ENCODE measurements at places on chromosomes 12 and 14.

DNA sequence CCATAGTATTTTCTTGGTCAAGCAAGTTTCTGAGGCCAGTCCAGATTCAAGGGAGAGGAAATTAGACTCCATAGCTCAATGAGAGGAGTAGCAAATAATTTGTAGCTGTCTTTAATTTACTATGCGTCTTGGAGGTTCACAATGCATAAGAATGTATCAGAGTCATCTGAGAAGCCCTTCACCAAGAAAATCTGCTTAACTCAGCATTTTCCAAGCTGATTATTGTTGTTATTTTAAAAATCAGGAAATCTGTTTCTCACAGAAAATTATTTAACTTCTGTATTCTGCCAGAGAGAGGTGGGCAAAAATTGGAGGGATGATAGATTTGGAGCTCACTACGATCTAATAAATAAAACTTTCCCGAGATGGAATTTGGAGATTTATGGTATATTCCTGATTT lies 72.0 kb downstream of the SMOC1 start:
- DNase-seq = no peak

DNA sequence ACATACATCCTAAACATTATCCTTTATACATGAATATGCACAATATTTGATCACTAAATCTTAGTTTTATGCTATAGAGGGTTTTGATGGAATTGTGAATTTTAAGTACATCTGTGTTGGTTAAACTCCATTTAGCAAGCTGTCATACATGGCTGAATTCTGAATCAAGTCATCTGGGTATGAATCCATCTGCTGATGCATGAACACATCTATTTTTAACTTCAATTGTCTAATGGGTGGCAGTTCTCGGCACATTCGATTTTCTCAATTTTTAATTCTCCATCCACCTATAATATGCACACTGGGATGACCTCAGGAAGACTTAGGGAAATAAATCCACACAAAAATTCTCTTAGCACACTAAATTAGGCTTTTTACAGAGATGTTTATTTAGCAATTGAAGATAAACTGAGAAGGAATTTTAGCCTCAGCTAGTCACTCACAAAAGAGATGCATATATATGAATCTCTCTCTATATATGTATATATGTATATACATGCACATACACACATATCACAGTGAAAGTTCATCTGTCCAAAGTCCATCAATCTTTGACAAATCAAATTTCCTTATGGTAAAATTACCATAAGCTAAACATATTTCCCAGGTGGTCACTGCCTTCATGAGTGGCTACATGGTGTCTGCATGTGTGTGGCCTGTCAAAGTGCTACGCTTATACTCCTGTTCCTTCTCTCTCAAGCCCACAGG lies 44.5 kb upstream of the VPS33A start:
- DNase-seq = no peak

DNA sequence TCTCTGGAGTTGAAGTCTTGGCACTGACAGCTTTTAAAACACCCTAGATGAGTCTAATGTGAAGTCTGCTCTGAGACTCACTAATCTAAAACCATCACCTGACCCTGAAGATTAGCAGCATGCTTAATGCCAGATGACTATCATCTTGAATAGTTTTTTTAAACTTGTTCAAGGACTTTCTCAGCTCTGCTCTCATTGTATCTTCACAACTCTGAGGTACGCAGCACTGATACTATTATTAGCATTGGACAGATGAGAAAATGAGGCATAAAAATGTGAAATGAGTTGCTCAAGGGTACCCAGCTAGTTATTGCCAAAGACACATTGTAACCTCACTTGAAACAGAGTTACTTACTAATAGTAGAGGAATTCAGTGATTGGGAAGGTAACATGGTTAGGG lies 4.8 kb downstream of the SLC38A1 start:
- no peak for DNase-seq

DNA sequence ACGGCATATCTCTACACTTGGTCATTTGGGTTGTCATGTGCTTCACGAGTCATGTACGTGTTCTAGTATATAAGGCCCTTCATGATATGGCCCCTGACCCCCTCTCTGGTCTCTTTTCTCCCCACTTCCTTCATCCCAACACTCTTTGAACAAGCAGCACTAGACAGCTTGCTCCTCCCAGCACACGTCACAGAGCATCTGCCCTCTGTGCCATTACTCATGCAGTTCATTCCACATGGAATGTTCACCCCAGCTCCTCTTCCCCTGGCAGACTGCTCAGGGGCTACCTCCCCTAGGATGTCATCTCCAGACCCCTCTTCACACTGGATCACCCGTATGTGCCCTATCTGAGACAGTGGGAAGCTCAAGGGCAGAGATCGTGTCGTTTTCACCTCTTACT lies 14.1 kb upstream of the LRP1-AS start:
- no peak for DNase-seq

- no peak for DNase-seq
These were observed 89.6 kb downstream of the DAAM1 start for GRCh38 chr14:59278111-59278510.

GRCh38 chr14:62347562-62348011 lies 585.4 kb downstream of the SNAPC1 start:
- no peak for DNase-seq

GRCh38 chr12:52052468-52053186 lies 1.4 kb downstream of the NR4A1 start:
- peak; percentile 31 for DNase-seq

DNA sequence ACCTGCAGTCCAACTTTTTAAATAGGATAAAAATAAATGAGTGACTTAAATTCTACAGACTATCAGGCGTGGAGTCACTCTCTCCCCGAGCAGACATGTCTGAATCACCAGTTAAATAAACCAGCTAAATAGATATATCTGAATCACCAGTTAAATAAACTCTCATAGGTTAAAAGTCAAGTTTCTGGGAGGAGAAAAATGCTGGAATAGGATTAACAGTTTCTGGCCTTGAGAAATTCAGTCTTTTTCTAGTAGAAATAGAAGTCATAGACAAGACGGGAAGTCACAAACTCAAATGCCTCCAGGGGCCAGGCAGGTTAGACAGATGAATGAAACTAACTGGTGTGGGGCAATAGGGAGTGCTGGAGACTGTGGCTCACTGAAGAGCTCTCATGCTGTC lies 258.6 kb upstream of the TMEM132C start:
- DNase-seq = no peak

DNA sequence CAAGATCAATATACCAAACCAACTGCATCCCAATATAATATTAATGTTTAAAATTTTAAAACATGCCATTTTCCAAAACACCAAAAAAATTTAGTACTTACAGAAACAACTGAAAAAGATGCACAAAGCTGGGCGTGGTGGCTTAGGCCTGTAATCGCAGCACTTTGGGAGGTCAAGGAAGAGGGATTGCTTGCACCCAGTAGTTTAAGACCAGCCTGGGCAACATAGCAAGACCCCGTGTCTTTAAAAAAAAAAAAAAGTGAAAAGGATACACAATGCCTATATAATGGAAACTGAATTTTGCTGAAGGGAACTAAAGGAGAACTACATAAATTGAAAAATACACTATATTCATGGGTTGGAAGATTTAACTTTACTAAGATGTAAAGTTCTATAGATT lies 149.5 kb downstream of the RMST start:
- DNase-seq = no peak

GRCh38 chr14:99586054-99586760 lies 17.8 kb downstream of the CCDC85C start:
- no peak for DNase-seq

DNA sequence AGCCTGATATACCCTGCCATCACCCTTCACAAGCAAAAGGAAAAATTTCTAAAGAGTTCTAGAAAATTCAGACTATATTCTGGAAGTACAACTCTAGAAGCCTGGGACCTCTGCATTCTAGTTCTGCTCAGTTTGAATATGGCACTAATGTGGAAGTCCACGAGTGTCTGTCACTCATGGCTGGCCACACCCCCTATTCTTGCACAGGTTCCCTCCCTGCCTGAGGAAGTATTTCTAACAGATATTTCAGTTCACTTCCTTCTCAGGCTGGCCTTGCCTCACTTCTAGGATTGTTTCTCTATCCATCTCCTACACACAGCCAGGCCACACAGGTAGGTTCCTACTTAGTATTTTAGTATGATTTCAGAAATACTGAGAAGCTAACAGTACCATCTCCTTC lies 67.4 kb downstream of the PHLDA1 start:
- DNase-seq = no peak

DNA sequence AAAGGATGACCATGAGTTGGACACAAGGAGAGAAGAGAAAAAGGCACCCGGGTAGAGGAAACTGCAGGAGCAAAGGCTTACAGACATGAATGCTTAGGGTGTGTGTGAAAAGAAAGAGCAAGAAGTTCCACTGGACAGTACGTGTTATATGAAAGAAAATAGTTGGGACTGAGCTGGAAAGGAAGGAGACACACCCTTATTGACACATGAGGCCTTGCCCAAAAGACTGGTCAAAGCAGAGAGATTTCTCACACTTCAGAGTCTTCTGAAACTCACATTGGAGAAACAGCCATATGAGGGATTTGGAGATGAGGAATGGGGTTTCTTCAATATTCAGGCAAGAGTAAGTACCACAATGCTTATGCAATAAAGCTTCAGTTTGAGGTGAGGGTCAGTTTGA lies 56.0 kb downstream of the TTC9 start:
- DNase-seq = no peak

GRCh38 chr14:34833549-34834523 lies 41.3 kb downstream of the BAZ1A start:
- DNase-seq = no peak

GRCh38 chr12:16692099-16692498 lies 86.1 kb upstream of the LMO3 start:
- DNase-seq = no peak

GRCh38 chr14:84750284-84750683 lies 779.7 kb upstream of the FLRT2 start:
- DNase-seq = no peak

DNA sequence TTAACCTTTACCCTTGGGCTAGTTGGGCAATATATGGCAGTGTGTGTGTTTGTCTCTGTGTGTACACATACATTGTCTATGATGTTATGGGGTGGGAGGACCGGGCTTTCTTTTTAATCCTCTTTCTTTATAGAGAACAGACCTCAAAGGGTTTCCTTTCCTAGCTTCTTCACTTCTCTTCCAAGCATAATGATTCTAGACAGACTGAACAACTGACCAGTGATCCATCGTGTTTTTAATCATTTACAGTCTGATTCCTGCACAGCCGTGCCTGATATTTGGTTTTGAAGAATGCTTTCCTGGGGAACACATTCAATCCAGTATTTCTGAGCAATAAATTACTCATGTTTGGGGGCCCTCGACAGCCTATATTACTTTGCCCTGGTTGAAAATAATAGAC lies 481.1 kb upstream of the DCN start:
- no peak for DNase-seq

- DNase-seq = no peak
These were observed 7.9 kb downstream of the MAPK1IP1L start for GRCh38 chr14:55059333-55059732.

DNA sequence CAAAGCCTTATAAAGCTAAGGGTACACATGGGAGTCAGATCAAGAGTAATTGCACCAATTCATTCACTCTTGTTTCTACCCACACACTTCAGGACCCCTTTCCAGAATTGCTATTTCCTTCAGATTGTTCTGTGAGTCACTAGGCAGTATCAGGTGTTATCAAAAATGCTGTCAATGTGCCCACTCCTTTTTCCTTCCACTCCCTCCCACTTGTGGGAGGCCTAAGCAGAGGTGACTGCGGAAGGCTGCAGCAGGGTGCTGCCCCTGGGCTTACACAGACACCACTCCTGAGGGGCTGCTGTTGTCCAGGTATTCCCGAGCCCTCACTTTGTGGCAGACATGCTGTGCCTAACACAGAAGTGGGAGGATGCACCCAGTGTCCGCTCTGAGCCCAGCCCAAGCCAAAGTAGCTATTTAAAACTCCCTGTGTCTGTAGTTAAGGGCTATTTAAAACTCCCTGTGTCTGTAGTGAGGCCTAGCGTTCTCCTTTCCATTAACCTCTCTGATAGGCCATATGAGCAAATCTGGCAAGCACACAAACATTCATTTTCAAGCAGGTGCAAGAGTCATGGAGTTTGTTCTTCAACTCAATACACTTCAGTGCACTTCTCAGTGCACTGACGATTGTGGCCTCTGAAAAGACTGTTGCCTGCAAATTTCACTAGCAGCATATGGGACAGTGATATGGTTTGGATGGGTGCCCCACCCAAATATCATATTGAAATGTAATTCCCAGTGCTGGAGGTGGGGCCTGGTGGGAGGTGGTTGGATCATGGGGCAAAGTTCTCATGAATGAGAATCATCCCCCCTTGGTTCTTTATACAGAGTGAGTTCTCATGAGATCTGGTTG lies 117.8 kb downstream of the PHLDA1 start:
- DNase-seq = no peak

- no peak for DNase-seq
These were observed 16.7 kb downstream of the SLC7A7 start for GRCh38 chr14:22798528-22798927.

DNA sequence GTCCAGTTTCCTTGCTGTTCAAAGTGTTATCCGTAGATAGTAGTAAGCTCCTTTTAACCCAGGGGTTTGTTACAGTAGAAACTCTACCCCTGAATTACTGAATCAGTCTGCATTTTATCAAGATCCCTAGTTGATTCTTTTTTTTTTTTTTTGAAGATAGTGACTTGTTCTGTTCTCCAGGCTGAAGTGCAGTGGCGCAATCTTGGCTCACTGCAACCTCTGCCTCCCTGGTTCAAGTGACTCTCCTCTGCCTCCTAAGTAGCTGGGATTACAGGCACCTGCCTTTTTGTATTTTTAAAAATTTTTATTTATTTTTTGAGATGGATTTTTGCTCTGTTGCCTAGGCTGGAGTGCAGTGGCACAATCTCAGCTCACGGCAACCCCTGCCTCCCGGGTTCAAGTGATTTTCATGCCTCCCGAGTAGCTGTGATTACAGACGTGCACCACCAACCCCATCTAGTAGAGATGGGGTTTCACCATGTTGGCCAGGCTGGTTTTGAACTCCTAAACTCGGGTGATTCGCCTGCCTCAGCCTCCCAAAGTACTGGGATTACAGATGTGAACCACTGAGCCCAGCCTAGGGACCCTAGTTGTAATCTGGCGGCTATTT lies 10.5 kb downstream of the LARP4 start:
- DNase-seq = no peak

GRCh38 chr12:66003951-66004350 lies 126.6 kb downstream of the LLPH start:
- DNase-seq = no peak

DNA sequence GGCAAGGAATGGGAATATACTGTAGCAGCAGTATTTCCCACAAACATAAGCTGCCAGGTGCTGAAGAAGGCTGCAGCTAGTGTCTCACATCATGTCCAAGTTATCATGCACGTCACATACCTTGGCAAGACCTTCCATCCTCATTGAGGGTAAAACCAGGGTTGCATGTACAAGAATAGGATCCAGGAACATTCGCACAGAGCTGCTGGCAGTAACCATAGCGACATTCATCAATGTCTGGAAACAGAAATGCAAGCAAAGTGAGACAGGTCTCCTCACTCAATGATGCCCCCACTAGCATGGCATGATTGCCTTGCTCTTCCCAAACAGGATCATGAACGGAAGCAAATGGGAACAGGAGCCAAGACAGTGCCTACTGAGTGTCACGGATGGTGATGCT lies 23.8 kb upstream of the TC2N start:
- DNase-seq = no peak
